ENCODE measurements at places on chromosomes 1 and 21.

GRCh38 chr1:89938171-89939055 is 56.5 kb upstream of the ZNF326 start:
- no peak for DNase-seq

DNA sequence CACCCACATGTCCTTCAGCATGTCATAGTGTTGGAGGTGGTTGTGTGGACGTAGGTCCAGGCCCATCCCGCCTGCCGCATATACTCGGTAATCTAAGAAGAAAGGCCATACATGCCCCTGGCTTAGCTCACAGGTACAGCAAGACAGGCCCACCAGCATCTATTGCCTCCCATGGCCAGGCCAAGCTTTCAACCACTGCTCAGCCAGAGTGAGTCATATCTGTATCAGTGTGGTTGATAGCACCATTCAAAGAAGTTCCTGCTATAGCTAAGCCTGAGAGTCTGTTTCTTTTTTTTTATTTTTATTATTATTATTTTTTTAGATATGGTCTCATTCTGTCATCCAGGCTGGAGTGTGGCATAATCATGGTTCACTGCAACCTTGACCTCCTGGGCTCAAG is 17.0 kb downstream of the KLHDC8A start:
- DNase-seq: no peak

DNA sequence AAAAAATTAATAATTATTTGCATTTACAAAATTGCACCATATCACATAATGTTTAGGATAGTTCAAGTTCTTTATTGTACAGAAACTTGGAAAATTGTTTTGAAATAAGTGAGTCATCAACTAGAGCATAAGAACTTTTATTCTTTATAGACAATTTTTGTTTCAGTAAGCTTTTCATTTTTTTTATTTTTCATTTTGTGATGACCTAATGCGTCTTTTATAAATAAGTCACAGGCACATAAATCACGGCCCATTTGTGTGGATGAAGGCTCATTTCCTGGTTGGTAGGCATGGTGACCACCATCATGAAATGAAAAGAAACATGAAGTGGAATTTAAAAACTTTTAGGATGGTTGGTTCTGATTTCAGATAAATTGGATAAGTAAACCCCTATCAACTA is 39.3 kb downstream of the SPAG17 start:
- DNase-seq: no peak

GRCh38 chr1:30600258-30600657 is 123.1 kb downstream of the MATN1 start:
- DNase-seq: no peak

DNA sequence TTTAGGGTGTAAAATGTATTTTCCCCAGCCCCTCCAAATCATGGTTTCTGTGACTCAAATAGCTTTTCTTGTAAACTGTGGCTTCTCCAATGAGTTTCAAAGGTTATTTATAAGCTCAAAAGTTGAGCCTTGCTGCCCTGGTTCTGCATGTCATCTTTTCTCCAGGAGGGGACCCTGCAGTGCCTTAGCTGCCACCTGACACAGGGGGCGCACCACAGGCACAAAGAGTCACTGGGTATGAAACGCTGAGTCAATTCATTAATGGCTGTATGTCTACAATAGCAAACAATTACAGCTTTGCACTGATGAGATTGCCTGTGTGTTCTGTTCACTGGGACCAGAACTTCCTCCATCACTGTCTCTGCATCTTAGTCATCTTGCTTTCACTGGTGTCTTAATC is 100.8 kb downstream of the PCP4 start:
- no peak for DNase-seq

- no peak for DNase-seq
Observed at GRCh38 chr1:74425676-74426075, 86.7 kb downstream of the LRRC53 start.

- no peak for DNase-seq
Observed at GRCh38 chr1:53734650-53735211, 4.2 kb downstream of the GLIS1 start.

DNA sequence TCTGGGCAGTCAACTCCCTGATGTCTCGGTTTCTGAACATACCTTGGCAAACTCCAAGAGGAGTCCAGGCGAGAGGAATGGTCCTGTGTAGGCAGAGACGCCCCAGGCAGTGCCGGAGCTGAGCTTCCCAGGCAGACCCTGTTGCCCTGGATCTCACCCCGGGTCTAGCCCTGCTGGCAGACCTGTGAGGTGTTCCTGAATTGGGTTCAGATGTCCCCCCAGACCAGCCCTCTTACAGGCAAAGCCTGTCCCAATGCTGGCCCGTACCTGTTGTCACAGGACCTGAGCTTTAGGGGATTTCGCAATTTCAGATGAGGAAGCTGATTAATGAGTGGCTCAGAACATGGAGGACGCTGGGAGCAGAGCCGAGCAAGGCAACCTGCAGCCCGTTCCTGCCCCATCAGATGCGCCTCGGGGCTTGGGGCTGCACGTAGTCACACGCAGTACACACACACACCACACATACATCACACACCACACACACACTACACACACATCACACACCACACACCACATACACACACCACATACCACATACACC is 38.5 kb upstream of the PDE9A start:
- DNase-seq: peak; percentile 24

DNA sequence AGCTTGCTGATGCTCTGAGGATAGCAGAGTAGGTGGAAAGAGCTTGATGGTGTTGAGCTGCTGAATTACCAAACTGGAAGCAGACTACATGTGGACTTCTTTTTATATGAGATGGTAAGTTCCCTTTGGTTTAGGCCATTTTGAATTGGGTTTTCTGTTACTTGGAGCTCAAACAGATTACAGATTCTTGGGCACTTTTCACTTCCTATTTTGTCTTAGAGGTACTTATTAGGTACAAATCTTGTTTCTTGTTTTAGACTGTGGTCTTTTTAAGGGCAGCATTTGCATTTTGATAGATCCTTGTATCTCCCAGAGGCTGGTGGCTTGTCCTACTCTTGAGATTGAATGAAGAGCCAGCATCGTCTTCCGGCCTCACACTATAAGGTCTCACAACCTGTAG is 70.2 kb downstream of the GADD45A start:
- no peak for DNase-seq

DNA sequence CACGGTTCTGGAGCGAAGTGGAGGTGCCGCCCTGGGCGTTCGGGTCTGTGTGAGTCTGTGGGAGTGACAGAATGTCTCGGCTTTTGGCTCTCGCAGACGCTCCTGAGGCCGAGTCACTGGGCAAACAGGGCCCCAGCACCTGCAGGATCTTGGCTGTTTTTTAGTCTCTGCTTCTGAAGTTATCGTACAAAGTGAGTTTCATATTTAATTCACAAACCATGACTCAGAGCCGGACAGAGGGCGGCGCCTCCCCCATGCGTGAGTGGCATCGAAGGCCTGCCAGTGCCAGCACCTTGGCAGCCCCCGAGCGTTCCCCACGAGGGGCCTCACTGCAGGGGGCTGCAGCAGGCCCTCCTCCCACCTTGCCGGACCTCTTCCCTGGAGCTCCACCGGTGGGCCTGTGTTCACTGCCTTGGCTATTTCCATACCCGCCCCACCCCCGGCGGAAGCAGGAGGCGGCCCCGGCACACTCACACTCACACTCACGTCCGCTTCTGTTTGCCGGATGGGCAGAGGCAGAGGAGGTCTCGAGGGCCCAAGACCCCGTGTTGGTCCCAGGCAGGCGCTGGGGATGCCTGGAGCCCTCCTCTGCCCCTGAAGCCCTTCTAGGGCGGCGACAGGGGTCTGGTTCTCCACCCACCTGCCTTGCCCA is 56.3 kb downstream of the MORN1 start:
- DNase-seq: no peak

- no peak for DNase-seq
Observed at GRCh38 chr1:23224739-23225648, 7.7 kb upstream of the HTR1D start.

DNA sequence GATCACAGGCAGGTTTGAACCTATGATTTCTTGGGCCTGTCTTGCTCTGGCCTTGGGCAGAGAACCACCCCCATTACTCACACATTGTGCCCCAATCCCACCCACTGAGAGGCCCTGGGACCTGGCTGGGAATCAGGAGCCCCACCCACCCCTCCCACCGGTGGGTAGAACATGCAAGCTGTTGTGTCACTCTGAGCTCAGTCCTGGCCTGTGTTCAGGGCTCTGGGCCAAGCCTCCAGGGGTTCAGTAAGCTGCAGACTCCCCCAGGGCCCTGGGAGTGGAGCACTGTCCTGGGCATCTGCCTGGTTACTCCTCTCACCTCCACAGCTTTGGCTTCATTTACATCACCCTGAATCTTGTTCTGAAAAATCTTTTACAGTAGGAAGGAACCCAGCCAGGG is 270.5 kb downstream of the RRAGC start:
- DNase-seq: no peak

DNA sequence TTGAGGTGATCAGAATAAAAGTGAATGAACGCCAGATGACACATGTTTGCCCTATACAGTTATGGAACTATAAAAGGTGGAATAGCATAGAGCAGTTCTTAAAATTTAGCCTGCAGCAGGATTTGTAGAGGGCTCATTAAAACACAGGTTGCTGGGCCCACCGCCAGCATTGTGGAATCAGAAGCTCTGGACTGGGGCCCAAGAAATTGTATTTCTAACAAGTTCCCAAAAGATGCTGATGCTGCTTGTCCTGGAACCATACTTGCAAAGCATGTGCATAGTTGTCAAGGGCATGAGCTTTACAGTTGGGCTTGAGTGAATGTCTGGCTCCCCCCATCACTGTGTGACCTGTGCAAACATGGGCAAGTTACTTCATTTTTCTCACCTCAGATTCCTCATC is 37.5 kb upstream of the LRRC53 start:
- no peak for DNase-seq

GRCh38 chr1:7253988-7254587 is 468.8 kb downstream of the CAMTA1 start:
- DNase-seq: no peak

Data from NCI-H526 (cell line).